ENCODE measurements at places on chromosomes 1 and 21. TPM values are rescaled to one million over a fixed set of nuclear protein-coding genes. Genes with fewer than 3 reads are reported as not detected.

Gene RGS8
- total RNA-seq, result not detected

Gene NUDT4B
- 0.53 TPM for total RNA-seq

DNA sequence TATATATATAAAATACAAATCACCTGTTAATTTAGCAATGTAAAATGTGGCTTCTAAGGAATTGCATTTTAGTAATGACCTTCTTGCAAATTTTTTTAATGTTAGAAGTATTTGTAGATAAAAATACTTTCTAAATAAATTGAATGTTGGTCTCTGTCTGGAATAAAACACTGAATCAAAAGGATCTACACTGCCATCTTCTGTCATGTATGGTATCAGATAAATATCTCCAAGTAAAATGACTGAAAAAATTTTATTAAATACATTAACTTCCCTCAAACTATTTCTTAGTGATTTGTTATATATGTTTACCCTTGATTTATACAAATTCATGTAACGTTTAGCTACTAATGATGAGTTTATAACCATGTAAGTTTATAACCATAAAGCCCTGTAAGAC lies 2029.3 kb downstream of the MRPL39 start:
- DNase-seq, result no peak

DNA sequence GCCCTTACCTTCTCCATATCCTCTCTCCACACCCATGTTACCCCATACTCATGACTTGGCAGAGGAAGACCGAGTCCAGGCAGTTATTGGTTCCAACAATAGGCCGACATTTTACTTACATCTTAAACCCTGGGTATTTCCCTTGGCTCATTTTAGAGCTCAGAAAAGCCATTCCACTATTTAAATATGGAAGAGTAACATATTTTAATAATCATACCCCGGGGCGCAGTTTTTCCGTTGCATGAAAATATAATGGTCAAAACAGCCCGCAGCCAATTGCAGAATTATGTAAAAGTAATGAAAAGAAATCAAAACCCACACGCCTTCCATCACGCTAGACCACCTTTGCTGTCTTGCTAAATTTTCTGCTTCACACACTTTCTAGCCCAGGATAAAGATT lies 48.5 kb downstream of the KAZN start:
- no peak for DNase-seq

DNA sequence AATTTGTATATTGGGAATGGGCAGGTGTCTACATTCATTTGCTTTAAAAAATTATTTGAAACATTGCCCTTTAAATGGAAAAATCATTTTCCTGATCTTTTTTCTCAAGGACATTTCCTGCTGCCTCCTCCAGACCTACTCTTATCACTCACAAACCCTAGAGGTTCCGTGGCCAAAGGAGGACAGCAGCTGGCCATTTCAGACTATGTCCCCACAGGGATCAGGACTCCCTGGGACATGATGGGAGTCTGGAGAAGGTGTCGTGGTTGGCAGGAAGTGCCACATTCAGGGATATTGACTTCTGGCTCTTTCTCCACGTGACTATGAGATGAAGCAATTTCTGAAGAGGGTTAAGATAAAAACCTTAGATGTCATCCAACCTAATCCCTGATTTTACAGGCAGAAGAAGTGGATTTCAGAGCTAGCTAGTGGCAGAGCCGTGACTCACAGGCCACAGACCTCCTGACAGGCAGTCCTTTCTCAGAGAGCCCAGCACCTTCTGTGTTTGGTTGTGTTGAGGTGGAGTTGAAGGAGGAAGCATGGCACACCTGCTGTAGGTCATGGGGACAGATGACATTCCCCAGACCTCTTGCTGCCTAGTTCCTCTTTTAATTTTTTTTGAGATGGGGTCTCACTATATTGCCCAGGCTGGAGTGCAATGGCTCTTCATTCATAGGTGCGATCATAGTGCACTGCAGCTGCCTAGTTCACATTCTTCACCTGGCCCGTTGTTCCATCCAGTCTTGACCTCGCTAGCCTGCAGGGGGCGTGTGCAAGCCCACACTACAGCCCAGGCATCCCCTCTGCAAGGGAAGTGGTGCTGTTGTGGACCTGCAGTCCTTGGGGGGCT lies 25.5 kb upstream of the IL10 start:
- no peak for DNase-seq

GRCh38 chr1:58392083-58392482 lies 154.4 kb downstream of the OMA1 start:
- DNase-seq, result no peak

DNA sequence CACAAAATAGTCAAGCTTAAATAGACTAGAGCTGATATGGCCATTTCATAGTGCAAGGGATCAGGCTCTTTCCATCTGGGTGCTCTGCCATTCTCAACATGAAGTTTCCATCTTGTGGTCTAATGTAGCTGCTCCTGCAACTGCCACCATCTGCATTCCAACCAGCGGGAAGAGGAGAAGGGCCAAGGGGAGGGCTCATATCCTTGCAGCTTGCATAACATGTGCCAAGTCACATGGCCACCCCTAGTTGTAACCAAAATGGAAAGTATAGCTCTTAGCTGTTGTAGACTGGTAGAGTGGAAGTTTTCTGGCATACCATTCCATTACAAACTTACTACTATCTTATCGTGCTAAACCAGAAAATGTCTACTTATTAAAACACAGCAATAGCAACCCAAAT lies 38.9 kb upstream of the IVNS1ABP start:
- DNase-seq, result no peak

All from heart left ventricle (tissue), 16 donors.